HS-27A (cell line): ENCODE measurements at places on chromosomes 5 and 9.
A peak's percentile ranks its signal among the peaks of the same experiment; 100 is the strongest.

GRCh38 chr5:142719836-142720370, 34.0 kb upstream of the FGF1 start:
- no peak for DNase-seq

DNA sequence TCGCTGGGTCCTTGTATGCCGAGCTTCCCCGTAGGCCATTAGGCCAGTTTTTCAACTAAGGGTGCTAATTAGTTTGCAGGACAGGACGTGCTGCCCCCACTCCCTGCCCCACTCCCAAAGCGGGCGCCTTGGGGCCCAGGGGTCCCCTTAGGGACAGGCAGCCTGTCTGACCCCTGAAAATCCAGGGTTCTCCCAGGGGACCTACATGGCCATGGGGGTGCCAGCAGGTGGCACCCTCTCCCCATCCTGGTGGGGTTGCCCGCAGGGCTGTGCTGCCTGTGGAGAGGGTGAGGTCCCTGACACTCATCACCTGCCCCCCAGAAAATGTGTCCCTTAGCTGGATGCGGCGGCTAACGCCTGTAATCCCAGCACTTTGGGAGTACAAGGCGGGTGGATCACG, 8.5 kb upstream of the CCDC187 start:
- no peak for DNase-seq

GRCh38 chr5:40601198-40601868, 78.4 kb upstream of the PTGER4 start:
- DNase-seq = no peak

DNA sequence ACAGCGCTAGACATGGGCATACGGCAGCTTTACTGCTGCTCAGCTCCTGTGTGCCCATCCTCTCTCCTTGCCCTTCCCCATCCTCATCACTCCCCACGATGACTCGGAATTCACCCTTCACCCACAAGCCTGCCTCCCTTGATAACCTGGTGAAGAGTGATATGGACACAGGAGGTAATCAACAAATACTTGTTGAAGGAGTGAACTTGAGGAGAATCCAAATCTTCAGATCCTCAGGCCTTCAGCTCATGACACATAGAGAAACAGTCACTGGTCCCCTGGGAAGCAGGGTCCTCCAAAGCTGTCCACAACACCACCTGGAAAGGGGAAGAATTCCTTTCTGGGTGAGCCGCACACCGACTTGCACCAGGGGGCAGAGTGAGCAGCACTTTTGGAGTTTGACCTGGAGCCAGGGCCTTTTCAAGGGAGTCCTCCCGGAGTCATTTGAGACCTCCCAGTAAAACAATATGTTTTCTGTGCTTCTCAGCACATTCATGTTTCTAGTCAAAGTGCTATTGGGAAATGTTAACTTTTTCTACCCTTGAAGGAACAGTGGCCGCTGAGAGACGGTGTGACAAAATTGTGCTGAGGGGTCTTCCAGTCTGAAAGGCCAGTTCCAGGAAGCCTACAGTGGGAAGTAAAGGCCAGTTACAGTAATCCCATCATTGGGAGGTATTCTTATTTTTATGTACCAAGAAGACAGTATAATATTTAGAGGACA, 332.3 kb downstream of the CWC27 start:
- DNase-seq = peak; percentile 41

- DNase-seq = no peak
These were observed 76.4 kb downstream of the ABCA1 start for GRCh38 chr9:104851546-104851920.

- DNase-seq = no peak
These were observed 842.9 kb upstream of the SEMA6A start for GRCh38 chr5:117417501-117417900.
